ENCODE measurements at places on chromosomes 4 and X. TPM values are rescaled to one million over a fixed set of nuclear protein-coding genes. Genes with fewer than 3 reads are reported as not detected.

BGN gene
- 24.5 TPM for total RNA-seq

GUCY1B1 gene
- total RNA-seq: 15.7 TPM

SORBS2 gene
- total RNA-seq: 14.1 TPM

SULT1B1 gene
- 0.52 TPM for total RNA-seq

ADRA2C gene
- total RNA-seq: 1.0 TPM

FRAS1 gene
- 15.1 TPM for total RNA-seq

GLRB gene
- total RNA-seq: 5.2 TPM

VEGFC gene
- 6.8 TPM for total RNA-seq

C4orf36 gene
- not detected for total RNA-seq

SLC25A6 gene
- 185 TPM for total RNA-seq

RGN gene
- total RNA-seq: 3.1 TPM

RELL1 gene
- 82.5 TPM for total RNA-seq

SMIM31 gene
- total RNA-seq: not detected

GPAT3 gene
- total RNA-seq: 32.4 TPM

SCRG1 gene
- 1.0 TPM for total RNA-seq

RNF175 gene
- not detected for total RNA-seq

WNK3 gene
- total RNA-seq: 3.7 TPM

GLOD5 gene
- not detected for total RNA-seq

SRPX gene
- 39.7 TPM for total RNA-seq

Data from skeletal muscle tissue (tissue), 5 donors.